ENCODE measurements at places on chromosomes 1 and 21. TPM values are rescaled to one million over a fixed set of nuclear protein-coding genes. Genes with fewer than 3 reads are reported as not detected.

Gene CRYAA
- polyA plus RNA-seq, result not detected

DNA sequence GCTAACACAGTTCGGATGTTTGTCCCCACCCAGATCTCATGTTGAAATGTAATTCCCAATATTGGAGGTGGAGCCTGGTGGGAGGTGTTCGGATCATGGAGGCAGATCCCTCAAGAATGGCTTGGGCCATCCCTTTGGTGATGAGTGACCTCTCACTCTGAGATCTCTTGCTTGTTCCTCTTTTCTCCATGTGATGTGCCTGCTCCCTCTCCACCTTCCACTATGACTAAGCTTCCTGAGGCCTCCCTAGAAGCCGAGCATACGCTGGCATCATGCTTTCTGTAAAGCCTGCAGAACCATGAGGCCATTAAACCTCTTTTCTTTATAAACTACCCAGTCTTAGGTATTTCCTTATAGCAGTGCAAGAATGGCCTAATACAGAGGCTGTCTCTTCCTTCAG is 8.1 kb upstream of the PLA2G5 start:
- no peak for DNase-seq

DNA sequence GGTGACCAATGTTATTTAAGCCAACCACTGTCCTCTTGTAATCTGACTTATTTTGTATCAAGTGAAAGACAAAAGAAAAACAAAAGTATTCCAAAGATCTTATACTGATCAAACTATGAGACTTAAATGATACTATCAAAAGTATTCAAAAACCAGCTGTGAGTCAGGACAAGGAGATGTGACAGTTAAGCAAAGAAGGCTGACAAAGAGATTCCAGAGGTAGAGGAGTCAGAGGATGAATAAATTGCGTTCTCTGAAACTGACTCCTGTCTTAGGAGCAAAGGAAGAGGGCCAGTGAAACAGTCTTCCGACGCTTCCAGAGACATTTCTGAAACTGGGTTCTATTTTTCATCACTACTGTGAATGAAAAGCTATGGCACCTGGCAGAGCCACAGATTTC is 20.9 kb downstream of the TMEM50B start:
- no peak for DNase-seq

- peak; percentile 62 for DNase-seq
Measured at GRCh38 chr1:151539321-151540020, 638 bp upstream of the TUFT1 start.

Gene CFHR3
- polyA plus RNA-seq, result not detected

Gene SLC25A34
- 0.90 TPM for polyA plus RNA-seq

Gene AMY1C
- polyA plus RNA-seq, result not detected

GRCh38 chr1:53381790-53382401 is 54.0 kb upstream of the LRP8 start:
- DNase-seq, result peak; percentile 7

DNA sequence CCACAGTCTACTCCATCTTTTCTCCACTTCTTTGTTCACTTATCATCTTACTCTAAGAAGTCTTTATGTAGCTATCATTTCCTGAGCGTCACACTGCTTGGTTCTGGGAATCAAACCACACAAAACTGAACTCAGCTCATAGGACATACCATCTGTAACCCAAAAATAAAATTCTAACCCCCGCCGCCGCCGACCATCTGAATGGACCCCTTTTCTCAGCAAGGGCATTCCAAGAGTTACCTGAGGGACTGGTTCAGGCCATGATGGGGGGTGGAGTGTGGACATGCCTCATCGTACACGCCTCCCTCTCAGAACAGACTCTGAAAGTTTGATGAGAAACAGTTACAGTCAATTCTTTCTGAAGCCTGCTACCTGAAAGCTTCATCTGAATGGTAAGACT is 12.6 kb upstream of the CHI3L2 start:
- no peak for DNase-seq

Gene BRINP3
- not detected for polyA plus RNA-seq

DNA sequence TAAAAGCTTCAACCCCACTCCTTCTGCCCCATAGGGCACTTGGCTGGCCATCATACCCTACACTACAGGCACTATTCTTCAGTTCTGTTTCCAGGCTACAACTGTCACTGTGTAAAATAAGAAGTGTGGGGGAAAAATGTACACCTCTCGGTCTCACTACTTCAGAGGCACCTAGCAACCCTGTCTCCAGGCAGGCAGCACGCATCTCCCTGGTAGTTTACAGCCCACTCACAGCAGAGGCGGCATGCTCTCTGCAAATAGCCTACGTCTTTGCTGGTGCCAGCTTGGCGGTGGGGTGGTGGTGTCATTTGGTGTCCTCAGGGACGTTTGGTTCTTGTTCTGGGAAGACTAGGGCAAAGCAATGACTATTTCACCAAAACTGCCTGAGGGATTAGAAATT is 48.2 kb upstream of the BTG3 start:
- DNase-seq, result no peak

Gene DHX9
- polyA plus RNA-seq, result 142 TPM

DNA sequence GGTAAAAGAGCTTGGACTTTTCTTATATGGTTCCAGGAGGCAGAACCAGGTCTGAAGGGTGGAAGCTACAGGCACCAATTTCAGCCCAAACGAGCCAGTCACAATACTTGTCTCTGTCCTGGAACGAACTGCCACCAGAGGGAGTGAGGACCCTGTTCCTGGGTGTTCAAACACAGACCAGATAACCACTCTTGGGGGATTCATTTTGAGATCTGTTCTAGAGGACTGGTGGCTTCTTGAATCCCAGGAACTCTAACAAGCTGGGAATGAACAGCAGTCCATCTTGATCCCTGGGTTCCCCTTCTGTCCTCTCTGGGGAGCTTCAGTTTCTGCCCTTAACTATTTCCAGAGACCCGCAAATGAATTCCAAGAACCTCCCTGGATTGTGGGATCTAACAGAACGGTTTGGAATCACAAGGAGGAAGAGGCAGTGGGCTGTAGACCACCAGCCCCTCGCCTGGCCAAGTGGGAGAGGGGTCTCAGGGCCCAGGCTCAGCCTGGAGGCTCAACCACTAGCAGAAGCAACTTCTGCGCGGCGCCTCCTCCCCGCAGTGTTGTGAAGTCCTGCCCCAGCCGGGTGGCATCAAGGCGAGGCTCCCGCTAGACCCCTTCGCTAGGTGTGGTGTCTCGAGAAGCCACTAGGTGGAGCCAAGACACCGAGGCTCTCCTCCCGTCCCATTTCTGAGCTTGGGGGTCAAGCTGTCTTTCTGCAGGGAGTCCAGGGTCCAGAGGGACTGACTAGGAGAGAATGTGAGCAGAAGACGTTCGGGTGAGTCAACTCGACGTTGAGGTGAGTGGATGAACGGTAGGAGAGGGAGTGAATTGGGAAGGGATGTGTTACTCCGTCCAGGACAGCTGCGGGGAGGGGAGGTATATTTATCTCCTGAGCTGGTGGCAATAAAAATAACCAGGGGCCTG is 12.1 kb upstream of the NES start:
- peak; percentile 86 for DNase-seq

DNA sequence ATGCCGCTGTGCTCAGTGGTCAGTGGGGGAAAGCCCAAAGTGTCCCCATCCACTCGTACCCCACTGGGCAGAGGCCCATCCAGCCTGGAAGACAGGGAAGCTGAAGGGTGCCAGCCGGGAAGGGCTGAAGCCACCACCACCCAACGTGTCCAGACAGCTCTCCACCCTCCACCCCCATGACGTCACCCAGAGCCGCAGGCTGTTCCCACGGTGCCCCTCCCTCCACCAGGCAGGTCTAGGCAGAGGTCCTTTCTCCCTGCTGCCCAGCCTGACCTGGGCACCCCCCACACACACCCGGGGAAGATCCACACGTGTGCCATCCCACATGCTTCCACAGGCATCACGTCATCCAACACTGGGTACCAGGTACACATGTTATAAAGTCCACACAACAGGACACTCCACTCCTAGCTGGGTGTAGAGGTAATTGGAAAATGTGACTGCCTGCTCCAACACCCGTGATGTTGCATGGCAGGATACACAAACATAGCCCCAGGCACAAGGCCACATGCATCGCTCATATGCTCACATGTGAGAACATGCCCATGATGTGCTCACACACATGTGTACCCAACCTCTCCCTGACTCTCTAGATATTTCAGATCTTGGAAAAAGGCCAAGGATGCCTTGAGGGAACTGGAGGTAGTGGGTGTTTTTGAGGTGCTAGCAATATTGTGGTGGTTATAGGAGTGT is 5.1 kb upstream of the ARHGAP30 start:
- DNase-seq, result no peak

Gene TRABD2B
- polyA plus RNA-seq, result not detected

DNA sequence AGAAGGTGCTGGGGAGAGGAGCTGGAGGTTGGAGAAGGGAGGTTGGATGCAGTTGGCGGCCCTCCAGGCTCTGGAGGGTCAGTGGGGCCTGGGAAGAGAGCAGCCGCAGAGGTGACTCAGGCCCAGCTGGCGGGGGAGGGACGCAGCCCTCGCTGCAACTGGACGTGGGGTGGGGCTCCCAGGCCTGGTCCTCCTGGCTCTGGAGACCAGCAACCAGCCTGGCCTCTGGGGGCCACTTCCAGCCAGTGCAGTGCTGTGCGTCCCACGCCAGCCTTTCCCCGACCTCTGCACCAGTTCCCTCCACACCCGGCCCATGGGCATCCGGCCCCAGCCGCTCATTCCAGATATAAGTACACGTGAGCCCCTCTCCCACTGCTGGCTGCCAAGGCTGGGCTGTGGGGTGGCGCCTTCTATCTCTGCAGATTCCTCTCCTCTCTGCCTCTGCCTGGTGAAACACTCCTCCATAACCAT is 38.0 kb upstream of the COL18A1 start:
- peak; percentile 96 for DNase-seq

DNA sequence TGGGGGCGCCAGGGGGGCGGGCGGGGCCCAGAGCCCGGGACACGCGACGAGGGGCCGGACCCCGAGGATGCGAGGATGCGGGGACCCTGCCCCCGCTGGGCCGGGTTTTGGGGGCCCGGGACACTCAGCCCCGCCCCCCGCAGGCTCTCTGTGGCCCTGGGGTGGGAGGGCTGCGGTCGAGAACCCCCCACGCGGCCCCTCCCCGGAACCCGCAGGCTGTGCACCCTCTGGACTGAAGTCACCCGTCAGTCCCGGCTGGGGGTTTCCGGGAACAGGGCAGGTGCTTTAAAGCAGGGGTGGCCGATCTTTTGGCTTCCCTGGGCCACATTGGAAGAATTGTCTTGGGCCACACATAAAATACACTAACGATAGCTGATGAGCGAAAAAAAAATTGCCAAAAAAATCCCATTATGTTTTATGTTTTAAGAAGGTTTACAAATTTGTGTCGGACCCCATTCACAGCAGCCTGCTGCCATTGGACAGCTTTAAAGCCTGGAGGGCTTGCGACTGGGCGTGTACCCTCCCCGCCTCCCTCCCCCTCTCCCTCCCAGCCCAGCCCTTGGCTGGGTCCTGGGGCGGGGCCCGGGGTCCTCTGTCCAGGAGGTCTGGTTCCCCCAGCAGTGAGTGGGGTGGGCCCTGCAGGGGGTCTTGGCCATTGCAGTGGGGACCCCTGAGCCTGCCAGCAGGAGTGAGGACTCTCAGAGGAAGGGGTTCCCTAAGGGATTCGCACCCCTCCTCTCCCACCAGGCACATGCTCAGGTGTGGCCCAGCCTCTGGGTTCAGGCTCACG is 21.6 kb upstream of the C1orf159 start:
- DNase-seq, result no peak

DNA sequence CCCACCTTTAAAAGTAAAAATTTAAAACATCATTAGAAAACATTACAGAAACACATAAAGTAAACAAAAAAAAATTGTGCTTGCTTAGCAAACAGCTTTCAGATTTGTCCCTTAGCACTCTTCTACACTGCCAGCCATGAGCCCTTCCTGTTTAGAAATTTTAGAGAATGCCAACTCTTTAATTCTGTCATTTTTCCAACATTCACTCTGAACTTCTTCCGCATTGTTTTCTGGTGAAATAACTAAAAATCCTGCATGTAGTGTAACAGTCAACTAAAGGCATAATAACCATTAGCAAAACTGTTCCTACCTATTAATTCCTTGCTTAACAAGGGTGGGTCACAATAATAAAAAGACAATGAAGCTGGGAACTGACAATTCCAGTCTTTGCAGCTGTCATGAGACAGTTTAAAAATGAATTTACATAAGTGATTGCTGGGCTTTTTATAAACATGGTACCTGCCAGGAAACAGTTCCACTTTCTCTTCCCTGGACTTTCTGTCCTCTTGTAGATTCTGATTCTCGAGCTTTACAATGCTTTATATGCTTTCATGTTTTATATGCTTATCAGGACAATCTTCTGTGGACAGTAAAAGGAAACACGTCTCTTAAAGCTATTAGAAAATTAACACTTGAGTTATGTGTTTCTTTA is 19.0 kb downstream of the GNG12 start:
- peak; percentile 72 for DNase-seq

Measured in endothelial cell of umbilical vein (primary cell).